ENCODE measurements at places on chromosomes 3 and 15.

DNA sequence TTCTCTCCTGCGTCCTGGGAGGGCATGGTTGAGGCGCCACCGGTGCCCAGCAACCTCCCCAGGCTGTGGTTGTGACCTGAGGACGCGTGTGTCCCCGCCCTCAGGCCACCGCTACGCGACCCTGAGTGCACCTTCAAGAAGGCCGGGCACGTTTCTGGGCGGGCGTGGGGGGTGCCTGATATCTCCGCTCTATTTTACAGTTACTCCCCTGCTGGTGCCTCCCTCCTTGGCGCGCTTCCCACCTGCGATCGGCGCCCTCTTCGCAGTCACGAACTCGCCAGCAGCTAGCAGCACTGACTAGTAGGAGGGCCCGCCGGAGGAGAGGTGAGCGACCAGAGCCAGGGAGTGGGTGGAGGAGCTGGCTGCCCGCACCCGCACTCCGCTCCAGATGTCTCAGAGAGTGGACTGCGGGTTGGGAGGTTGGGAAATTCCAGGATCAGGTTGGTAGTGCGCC, 43.2 kb upstream of the POLG start:
- DNase-seq = no peak

DNA sequence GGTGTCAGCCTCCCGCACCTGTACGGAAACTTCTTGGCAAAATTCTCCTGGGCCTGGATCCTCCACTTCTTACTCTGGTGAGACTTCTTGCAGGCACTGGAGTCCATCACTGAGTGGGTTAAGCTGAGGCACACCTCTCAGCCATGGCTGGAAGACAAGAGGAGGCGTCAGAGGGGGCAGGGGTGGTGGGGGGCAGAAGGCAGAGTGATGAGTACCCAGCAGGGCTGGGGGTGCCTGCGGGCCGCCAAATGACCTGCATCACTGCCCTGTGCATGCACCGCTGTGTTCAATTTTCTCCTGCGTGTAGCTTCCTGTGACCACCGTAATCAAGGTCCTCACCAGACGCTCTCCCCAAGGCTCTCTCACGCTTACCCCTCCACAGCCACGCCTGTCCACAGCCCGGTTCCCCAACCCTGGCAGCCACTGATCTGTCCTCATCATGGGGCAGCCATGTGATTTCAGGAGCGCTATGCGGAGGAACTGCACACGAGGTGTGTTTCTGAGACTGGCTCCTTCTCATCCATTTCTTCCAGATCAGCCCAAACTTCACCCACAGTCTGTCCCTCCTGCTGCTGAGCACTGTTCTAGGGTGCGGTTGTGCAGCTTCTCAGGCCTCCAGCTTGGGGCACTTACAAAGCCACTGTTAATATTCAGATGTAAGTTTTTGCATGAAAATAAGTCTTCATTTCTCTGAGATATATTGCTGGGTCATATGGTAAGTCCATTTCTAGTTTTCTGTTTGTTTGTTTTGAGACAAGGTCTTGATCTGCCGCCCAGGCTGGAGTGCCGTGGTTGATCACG, 5.2 kb downstream of the C3orf22 start:
- DNase-seq = no peak

DNA sequence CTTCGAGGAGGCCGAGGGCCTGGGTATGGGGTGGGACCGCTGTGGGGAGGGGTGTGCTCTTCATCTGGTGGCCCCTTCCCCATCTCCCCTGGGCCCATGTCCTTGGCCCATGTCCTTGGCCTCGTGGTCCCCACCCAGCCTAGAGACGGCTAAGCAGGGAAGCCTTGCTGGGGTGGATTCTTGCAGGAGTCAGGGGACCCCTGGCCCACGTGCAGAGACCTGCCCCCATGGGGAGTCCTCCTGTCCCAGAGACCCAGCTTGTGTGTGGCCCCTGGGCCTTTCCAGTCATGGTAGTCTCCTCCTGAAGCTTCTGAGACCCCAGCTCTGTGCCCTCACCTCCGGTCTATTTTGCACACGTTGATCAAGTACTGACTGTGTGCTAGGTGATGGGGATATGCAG, 97.4 kb downstream of the TBC1D2B start:
- DNase-seq = no peak

DNA sequence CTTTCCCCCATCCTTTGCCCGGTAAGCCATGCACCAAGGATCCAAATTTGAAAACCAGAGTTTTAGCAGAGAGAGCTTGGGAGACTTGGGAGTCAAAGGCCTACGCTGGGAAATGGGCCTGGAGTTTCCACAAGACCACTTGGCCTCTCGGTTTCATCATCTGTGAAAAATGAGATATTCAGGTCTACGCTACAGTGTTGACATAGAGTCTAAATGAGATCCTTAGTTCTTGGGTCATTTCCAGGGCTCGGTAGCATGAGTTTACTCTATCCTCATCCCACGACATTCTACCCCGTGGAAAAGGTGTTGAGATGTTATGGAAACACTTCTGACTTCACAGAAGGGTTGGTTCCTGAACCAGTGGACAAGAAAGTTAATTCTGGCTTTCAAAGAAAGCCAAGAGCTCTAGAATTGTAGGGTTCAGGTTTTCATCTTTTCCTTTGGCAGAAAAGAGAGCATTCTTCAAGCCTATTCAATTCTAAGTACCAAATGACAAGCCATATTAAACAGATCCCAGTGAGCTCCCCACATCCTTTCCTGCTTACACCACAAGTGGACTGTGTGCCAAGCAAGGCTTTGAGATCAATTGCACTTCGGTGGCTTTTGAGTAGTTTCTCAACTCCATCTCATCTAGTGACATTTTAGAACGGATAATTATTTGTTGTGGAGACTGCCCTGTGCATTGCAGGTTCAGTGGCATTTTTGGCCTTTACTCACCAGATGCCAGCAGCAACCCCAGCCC, 219.7 kb downstream of the SLCO3A1 start:
- no peak for DNase-seq

DNA sequence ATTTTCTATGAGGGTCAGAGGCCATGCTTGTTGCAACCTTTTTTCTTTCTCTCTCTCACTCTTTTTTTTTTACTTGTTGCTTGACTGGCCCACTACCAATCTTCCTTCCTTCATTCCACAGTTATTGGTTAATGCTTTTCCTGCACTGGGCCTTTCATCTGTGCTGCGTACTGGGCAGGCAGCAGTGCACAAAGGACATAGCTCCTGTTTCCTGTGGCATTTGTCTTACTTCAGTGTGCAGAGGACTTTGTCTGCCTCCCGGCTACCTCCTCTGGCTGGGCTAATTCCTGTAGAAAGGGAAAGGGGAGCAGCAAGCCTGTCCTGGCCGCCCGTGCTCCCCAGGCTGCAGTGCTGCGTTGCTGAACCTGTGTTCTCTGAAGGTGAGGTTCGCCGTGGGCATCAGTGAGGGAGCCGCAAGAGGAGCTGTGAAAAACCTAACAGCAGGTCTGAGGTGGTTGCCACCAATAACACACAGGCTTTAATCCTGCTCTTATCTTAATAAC, 93.7 kb upstream of the RGMA start:
- no peak for DNase-seq

DNA sequence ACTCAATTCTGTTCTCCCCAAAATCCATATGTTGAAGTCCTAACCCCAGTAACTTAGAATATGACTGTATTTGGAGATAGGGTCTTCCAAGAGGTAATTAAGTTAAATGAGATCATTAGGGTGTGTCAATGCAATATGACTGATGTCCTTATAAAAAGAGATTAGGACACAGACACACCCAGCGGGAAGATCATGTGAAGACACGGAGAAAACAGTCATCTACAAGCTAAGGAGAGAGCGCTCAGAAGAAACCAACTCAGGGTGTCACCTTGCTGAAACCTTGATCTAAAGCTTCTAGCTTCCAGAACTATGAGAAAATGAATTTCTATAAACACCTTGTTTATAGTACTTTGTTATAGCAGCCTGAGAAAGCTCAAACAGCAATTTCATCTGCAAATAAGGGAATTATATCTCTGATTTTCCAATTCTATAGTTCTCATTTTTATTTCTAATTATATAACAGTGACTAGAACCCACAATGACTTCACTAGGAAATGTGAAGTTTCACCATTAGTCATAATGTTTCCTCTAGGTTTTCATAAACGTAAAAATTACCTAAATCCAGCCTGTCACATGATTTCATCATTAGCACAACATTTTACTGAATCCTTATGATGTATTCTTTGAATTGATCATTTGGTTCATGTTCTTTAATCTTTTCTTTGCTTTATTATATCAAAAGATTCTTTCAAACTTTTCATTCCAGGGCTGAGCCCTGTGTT, 459.1 kb upstream of the MDFIC2 start:
- no peak for DNase-seq

DNA sequence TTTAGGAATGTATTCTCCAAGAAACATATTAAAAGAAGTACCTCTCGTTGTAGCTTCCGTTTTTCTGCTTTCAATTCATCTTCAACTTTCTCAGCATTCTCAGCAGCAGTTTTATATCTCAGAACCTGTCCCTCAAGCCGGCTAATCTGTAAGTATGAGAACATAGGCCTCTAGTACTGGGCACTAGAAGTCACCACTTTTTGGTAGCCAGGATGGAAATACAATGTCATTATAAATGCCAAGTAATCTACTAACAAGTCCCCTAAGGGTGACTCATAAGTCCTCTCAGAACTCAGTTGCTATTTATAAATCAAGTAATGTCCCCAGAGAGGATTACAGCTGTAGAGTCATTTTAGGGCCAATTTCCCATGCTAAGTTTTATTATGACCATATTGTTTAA, 61.1 kb downstream of the MLH1 start:
- no peak for DNase-seq

DNA sequence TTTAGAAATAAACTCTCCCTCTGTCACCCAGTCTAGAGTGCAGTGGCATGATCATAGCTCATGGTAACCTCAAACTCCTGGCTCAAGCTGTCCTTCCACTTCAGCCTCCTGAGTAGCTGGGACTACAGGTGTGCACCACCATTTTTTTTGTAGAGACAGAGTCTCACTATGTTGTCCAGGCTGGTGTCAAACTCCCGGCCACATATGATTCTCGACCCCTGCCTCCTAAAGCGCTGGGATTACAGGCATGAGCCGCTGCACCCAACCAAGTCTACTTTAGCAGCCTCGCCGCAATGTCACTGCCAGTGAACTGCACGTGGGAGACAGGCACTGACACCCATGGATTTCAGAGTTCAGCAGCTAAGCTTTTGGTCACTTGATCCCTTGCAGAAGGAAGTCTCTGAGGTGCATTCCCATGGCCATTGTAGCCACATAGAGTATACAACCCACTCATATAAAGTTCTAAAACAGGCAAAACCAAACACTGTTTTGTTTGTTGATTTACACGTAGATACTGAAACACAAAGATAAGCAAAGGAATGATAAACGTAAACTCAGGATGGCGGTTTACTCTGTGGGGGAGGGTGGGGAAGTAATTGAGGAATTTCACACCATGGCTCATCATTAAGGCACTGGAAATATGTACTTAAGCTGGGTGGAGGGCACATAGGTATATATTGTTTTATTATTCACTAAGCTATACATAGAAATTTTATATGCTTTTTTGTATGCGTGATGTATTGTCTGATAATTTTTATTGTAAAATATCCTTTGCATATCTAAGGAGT, 115.0 kb downstream of the MEX3B start:
- no peak for DNase-seq

DNA sequence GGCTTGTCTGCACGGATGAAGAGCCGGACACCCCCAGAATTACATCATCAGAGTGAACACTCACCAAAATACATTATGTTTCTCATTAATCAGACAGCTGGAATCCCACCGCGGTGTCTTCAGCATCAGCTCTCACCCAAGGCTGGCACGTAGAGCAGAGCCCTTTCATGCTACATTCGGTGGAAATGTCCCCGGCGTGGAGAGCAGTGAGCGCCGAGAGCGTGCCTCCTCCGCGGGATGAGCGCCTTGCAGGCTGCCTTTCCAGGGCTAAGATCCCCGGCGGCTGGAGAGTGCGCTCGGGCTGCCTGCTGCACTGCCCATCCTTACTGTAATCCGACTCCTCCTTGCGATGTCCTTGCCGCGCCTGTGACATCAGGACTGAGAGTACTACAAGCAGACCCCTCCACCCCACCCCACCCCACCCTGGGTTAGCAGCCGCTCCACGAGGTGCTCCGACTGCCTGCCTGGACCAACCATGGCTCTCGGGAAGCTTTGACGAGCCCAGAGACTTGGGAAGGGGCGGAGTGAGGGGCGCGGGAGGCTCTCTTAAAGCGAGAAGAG, at the start of gene ZNF385D:
Gene ZNF385D (minus strand): TSS at position 380 of the 561 bp plus-strand sequence. CDS start 294 bp downstream, at position 86.
- no peak for DNase-seq

DNA sequence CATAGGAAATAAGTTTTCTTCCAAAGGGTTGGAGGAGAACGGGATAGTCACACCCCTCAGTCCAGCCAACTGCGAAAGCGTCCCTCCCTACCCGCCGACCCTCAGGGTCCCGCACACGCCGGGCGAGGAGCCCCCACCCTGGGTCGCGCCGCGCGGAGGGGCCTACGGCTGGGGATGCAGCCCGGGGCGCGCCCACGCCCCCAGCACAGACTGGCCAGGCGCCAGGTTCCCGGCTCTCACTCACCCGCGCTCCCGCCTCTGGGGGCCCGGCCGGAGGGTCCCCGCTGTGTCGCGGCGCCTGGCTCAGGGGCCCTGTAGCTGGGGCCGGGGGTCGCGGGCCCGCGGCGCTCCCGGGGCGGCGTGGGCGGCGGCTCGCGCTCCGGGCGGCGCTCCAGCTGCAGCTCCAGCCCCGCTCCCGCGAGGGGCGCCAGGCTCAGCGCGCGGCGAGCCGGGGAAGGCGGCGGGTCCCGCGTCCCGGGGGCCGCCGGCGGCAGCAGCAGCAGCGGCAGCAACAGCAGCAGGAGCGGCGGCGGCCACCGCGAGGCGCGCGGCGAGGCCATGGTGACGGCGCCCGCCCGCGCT, 375 bp downstream of the HEG1 start:
- DNase-seq = no peak

GRCh38 chr3:50138266-50139200, 16.6 kb upstream of the SEMA3F start:
- DNase-seq = no peak

DNA sequence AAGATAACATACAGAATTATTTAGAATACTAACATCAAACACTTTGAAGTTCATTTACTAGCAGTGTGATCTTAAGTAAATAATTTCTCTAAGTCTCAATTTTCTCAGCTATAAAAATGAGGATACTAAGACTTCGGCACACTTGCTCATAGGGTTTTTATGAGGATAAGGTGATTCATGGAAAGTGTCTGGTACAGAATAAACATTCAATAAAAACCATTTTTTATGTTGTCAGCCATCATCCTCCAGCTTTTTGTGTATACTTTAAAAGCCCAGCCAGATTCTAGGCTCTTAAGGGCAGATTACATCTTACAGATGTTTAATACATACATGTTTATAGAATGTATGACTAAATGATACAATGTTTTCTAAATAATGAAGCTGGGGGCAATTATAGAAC, 56.8 kb downstream of the FEZF2 start:
- no peak for DNase-seq

DNA sequence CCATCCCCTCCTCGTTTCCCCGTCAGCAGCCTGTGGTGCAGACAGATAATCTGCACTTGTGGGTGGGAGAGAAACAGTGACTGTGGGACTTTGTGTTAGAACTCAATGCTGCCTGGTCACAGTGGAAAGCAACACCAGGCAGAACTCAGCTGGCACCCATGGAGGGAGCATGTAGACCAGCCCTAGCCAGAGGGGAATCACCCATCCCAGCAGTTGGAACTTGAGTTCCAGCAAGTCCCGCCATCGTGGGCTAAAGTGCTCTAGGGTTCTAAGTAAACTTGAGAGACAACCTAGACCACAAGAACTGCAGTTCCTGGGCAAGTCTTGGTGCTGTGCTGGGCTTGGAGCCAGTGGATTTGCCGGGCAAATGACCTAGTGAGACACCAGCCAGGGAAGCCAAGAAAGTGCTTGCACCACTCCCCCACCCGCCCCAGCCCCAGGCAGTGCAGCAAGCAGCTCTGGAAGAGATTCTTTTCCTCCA, 24.4 kb downstream of the ISG20 start:
- DNase-seq = no peak

GRCh38 chr15:53786401-53786800, 26.9 kb upstream of the WDR72 start:
- DNase-seq = no peak

GRCh38 chr3:102361101-102361500, 73.7 kb upstream of the ZPLD1 start:
- no peak for DNase-seq

Data from activated T-helper 1 cell treated with anti-CD3 and anti-CD28 coated beads, Interleukin-2, amount 50 U/mL, for 16 hours (primary cell).